CD4-positive, alpha-beta memory T cell (primary cell): ENCODE measurements at places on chromosomes 3 and 15.

DNA sequence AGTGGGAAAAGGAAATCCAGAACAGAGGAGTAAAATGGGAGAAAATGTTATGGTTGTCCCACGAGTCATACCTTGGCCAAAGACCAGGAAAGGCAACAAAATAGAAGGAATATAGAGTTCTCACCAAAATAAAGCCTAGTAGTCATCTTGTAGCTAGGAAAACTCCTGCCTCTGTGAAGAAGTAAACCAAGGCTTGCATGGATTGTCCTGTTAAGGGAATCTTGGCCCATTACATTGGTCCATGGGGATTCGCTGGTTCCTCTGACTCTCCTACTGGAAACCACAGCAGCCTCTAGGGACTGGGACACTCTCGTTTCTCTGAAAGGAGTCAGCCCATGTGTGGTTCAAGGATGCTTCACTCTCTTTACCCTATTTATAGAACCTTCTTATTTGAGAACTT lies 62.9 kb upstream of the FNDC3B start:
- DNase-seq = no peak

DNA sequence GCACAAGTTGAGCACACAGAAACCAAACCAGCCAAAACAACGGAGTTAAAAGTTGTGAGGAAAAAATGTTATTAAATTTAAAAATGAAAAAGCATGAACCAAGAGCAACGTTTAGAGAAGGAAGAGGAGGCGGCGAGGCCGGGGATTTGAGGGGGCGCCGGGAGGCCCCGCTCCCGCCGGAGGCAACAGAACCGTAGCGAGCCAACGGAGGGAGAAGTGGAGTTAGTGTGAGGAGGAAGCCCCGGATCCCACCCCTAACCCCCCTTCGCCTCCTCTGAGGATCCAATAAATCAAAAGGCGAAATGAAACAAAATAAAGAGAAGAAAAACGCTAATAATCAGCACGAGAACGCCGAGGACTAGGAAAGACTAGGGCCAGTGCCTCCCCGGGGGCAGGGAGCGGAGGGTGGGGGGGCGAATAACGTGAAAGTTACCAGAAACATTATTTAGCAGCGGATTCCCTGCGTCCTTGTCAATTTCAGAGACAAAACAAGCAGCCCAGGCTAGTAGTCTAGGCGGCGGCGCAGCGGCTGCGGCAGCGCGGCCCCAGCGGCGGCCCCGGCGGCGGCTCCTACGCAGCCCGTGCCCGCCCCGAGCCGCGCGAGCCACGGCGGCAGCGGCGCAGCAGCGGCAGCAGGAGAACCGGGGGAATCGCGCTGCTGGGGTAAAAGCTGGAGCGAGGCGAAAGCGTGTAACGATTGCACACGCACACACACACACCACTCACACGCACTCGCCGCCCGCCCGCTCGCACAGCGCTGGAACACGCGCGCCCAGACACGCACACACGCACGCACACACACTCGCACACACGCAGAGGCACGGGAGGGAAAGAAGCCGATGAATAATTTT lies 1.7 kb downstream of the MEIS2 start:
- peak; percentile 33 for DNase-seq

GRCh38 chr3:119664370-119664769 lies 4.0 kb upstream of the POPDC2 start:
- no peak for DNase-seq

DNA sequence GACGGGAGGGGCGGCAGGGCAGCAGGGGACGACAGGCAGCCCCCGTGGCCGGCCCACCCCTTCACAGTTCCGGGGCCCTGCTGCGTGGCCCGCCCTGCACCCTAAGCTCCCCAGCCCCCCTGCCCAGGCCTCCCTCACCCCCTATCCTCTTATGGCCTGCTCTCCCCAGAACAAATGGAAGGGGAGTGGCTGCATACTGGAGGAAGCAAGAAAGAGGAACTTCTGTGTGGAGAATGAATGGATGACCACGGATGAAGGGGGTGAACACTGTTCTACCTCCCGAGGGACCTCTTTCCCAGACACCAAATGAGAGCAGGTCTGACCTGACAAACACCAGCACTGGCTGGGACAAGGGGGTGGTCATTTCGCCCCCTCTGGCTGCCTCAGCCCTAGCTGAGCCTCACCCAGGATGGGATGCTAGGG lies 25.0 kb downstream of the SEC61A1 start:
- DNase-seq = no peak
